ENCODE measurements at places on chromosomes 7 and 10. TPM values are rescaled to one million over a fixed set of nuclear protein-coding genes. Genes with fewer than 3 reads are reported as not detected.

- no peaks in the 10 kb centered on the region for H3K36me3 ChIP-seq
- H3K4me3 ChIP-seq = no peak overlapping the region
- DNase-seq = no peak
- H3K27me3 ChIP-seq = no peaks in the 10 kb centered on the region
- no peak overlapping the region for H3K27ac ChIP-seq
- H3K4me1 ChIP-seq = peaks cover 2% of the 10 kb centered on the region
Measured at GRCh38 chr10:11678074-11678793, 63.9 kb upstream of the ECHDC3 start.

DNA sequence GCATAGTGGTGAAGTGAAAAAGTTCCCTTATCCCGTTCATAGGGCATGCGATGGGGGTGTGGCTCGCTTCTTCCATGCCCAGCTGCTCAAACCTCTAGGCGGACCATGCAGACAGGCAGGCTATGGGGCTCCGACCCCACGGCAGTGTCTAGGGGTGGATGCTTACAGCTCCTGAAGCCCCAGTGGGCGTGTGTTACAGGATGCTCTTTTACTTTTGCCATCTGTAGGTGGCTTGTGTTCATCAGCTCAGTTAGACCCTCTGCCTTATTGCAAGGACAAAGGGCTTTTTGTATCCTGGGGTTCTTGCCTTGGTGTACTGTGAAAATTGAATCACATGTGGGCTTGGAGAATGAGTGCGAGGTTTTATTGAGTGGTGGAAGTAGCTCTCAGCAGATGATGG is at the start of gene MYL10:
TSS of gene MYL10 (minus strand) at position 126 of the 400 bp plus-strand sequence. CDS start 178 bp downstream, outside the sequence.
- no peak within 1 kb of the TSS for H3K27ac ChIP-seq
- H3K4me3 ChIP-seq = no peak within 1 kb of the TSS
- H3K4me1 ChIP-seq = no peaks in the 10 kb centered on the region
- no peaks in the 10 kb centered on the region for H3K36me3 ChIP-seq
- H3K27me3 ChIP-seq = no peaks in the 10 kb centered on the region
- no peak for DNase-seq

- H3K4me3 ChIP-seq = no peak overlapping the region
- DNase-seq = no peak
- no peaks in the 10 kb centered on the region for H3K27me3 ChIP-seq
- H3K36me3 ChIP-seq = no peaks in the 10 kb centered on the region
- H3K27ac ChIP-seq = no peak overlapping the region
Measured at GRCh38 chr10:128103229-128103714, 23.0 kb downstream of the MKI67 start.

DNA sequence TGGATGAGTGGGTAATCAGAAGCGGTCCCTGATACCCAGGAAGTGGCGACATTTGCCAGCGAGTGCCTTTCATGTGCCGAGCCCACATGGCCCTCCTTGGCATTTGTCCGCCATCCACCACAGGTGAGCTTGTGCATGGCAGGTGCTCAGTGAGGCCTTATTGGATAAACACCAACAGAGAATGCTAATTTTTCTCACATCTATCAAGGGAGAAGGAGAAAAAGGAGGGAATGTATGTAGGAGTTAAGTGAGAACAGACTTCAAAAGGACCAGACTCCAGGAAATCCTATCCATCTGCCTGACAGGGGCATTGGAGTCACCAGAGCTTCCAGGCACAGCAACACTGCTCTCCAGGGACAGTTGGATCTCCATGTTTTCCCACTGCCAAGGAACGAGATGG is 143.5 kb upstream of the ZMIZ1 start:
- H3K36me3 ChIP-seq = no peaks in the 10 kb centered on the region
- H3K4me1 ChIP-seq = no peaks in the 10 kb centered on the region
- no peak overlapping the region for H3K27ac ChIP-seq
- no peak overlapping the region for H3K4me3 ChIP-seq
- no peak for DNase-seq
- no peaks in the 10 kb centered on the region for H3K27me3 ChIP-seq

GRCh38 chr7:13834328-13834761 is 155.1 kb downstream of the ETV1 start:
- no peak for DNase-seq
- no peaks in the 10 kb centered on the region for H3K36me3 ChIP-seq
- H3K27ac ChIP-seq = no peak overlapping the region
- H3K4me1 ChIP-seq = no peaks in the 10 kb centered on the region
- no peaks in the 10 kb centered on the region for H3K27me3 ChIP-seq

DNA sequence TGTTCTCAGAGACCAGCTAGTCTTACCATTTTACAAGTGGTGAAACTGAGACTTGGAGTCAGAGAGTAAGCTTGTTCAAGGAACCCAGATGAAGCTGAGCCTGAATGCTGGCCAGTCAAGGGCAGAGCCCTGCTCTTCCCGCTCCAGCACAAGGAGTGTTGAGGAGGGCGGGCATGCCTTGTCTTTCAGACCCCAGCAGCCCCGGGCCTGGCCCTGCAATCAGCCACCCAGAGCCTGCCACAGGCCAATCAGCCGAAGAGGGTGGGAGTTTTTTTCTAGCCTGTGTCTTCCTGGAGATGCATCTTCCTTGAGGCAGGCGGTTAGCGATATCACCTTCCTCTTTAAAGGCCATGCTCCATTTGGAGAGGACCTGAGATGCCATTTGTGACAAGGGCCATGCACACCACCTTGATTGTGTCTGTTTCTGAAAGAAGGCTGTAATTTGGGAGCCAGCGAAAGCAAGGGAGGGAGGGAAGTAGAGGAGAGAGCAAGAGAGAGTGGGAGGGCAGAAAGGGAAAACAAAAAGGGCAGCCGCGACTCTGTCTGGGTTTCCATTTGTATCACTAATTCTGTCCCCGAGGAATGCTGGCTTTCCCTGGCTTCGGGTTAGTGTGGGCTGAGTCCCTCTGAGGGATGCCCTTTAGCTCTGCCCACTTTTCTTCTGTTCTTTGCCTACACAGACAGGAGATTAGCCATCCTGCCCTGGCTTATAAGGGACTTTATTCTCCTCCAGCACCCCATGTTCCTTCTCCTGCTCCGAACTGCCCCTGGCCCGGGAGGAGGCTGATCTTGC is 8.0 kb downstream of the CDH23 start:
- no peaks in the 10 kb centered on the region for H3K27me3 ChIP-seq
- H3K4me1 ChIP-seq = no peaks in the 10 kb centered on the region
- H3K27ac ChIP-seq = no peak overlapping the region
- no peaks in the 10 kb centered on the region for H3K36me3 ChIP-seq
- no peak for DNase-seq
- no peak overlapping the region for H3K4me3 ChIP-seq

DNA sequence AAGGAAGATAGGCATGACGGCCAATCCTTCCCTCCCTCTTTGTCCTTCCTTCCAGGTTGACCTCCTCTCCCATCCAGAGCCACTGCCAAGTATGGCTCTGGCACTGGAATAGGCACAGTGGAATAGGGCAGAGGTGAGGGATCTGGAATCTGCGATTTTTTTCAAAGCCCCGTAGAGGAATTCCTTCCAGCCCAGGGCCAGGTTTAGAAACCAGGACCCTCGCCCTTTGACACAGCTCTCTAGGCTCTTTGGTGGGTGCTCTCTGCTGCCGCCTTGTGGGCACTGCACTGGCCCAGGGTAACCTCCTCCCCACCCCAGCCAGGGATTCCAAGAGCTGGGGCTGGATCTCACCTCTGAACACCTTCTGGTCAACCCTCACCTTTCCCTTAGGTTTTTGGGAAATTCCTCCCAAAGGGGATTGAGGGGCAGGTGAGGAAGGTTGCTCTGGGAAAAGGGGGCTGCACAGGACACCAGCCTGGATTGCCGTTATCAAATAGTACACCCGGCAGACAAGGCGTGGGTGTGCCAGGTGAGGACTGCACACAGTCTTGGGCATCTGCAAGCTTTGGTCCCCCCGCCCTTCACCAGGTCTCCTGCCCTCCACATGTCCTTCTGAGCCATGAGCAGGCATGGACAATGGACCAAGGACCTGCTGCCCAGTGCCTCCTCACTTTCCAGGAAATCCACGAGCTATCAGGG is 22.8 kb downstream of the C10orf105 start:
- no peak overlapping the region for H3K4me3 ChIP-seq
- no peaks in the 10 kb centered on the region for H3K4me1 ChIP-seq
- no peak overlapping the region for H3K27ac ChIP-seq
- no peaks in the 10 kb centered on the region for H3K27me3 ChIP-seq
- no peaks in the 10 kb centered on the region for H3K36me3 ChIP-seq

- H3K27me3 ChIP-seq = no peaks in the 10 kb centered on the region
- no peak for DNase-seq
- H3K36me3 ChIP-seq = no peaks in the 10 kb centered on the region
- H3K4me3 ChIP-seq = no peak overlapping the region
- H3K27ac ChIP-seq = no peak overlapping the region
Measured at GRCh38 chr10:133262696-133263095, 14.0 kb downstream of the ADAM8 start.

GRCh38 chr10:30068492-30069223 is 9.3 kb upstream of the JCAD start:
- H3K27ac ChIP-seq = no peak overlapping the region
- H3K36me3 ChIP-seq = no peaks in the 10 kb centered on the region
- no peak for DNase-seq
- no peaks in the 10 kb centered on the region for H3K27me3 ChIP-seq
- H3K4me3 ChIP-seq = no peak overlapping the region

- H3K4me3 ChIP-seq = peak overlapping the region; percentile 18
- peaks cover 4% of the 10 kb centered on the region for H3K4me1 ChIP-seq
- H3K27me3 ChIP-seq = no peaks in the 10 kb centered on the region
- peak; percentile 85 for DNase-seq
- no peak overlapping the region for H3K27ac ChIP-seq
Measured at GRCh38 chr10:103772096-103772845, 83.1 kb downstream of the SH3PXD2A start.

GRCh38 chr7:4789194-4790077 is 14.0 kb downstream of the AP5Z1 start:
- no peaks in the 10 kb centered on the region for H3K36me3 ChIP-seq
- H3K27ac ChIP-seq = no peak overlapping the region
- H3K4me3 ChIP-seq = no peak overlapping the region
- peak; percentile 24 for DNase-seq

- no peaks in the 10 kb centered on the region for H3K27me3 ChIP-seq
- H3K4me3 ChIP-seq = no peak overlapping the region
- H3K36me3 ChIP-seq = no peaks in the 10 kb centered on the region
- DNase-seq = no peak
Measured at GRCh38 chr7:127812540-127812939, 160.5 kb downstream of the SND1 start.

GRCh38 chr10:71659737-71660136 is 59.8 kb downstream of the C10orf105 start:
- H3K27me3 ChIP-seq = no peaks in the 10 kb centered on the region
- H3K4me1 ChIP-seq = no peaks in the 10 kb centered on the region
- no peak for DNase-seq
- no peaks in the 10 kb centered on the region for H3K36me3 ChIP-seq
- no peak overlapping the region for H3K4me3 ChIP-seq
- no peak overlapping the region for H3K27ac ChIP-seq

GRCh38 chr10:70575874-70576802 is 26.4 kb downstream of the PRF1 start:
- DNase-seq = no peak
- H3K36me3 ChIP-seq = no peaks in the 10 kb centered on the region
- H3K27me3 ChIP-seq = no peaks in the 10 kb centered on the region
- H3K4me3 ChIP-seq = no peak overlapping the region

DNA sequence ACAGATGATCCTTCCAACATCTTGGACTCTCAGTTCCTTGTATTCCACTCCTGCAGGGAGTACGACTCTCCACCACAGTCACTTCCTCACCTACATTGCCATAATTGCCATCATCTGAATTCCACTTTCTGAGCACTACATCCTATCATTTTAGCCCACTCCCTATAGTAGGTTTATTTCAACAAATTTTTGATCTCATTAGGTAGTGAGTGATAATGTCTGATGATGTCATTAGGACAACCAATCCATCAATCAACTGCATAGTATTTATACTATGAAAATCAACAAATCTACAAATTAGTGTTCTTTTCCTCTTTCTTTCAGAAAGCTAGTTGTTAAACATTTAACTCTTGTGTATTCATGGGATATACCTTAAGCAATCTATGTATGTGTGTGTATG is 13.7 kb upstream of the TRA2A start:
- H3K27ac ChIP-seq = no peak overlapping the region
- DNase-seq = no peak
- H3K27me3 ChIP-seq = no peaks in the 10 kb centered on the region
- no peaks in the 10 kb centered on the region for H3K36me3 ChIP-seq

- no peaks in the 10 kb centered on the region for H3K27me3 ChIP-seq
- H3K27ac ChIP-seq = no peak overlapping the region
- DNase-seq = no peak
- H3K4me3 ChIP-seq = no peak overlapping the region
Measured at GRCh38 chr7:92644406-92645113, 54.4 kb upstream of the FAM133B start.

GRCh38 chr7:148669927-148670326 is 28.8 kb upstream of the CUL1 start:
- no peaks in the 10 kb centered on the region for H3K27me3 ChIP-seq
- DNase-seq = no peak
- H3K4me1 ChIP-seq = no peaks in the 10 kb centered on the region

DNA sequence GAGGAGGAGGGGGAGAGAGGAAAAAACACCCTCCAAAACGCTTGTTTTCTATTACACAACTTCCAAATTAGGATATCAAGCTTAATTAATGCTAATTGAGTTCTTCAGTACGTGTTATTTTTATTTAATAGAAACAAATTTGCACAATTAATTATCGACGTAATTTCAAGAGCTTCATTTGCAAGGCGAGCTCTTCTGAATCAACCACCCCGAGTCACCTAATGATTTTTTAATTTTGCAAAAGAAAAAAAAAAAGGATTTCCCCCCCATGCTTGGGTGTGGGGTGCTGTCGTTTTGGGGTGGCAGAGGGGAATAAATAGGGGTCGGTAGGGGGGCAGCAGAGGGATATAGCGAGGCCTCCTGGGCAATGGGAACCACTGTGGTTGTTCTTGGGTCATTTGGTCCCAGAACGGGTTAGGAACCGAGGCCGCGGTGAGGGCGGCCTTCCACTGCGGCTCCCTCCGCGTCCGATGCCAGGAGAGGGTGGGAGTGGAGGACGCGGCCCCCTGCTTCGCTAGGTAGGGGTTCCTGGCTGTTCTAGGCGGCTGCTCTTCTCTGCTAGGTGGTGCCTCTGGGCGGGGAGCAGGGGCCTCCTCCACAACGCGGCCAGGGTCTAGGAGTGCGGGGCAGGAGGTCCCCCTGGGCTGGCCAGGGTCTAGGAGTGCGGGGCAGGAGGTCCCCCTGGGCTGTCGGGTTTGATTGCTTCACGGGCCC is 7.3 kb downstream of the UNCX start:
- H3K27ac ChIP-seq = no peak overlapping the region
- H3K4me3 ChIP-seq = no peak overlapping the region
- H3K4me1 ChIP-seq = peaks cover 2% of the 10 kb centered on the region
- no peaks in the 10 kb centered on the region for H3K36me3 ChIP-seq
- peaks cover 20% of the 10 kb centered on the region for H3K27me3 ChIP-seq

ADAM12 gene
- polyA plus RNA-seq = 6.4 TPM

PILRA gene
- polyA plus RNA-seq = 4.8 TPM

GIMAP7 gene
- 30.3 TPM for polyA plus RNA-seq

SPDYE6 gene
- not detected for polyA plus RNA-seq

RPEL1 gene
- polyA plus RNA-seq = not detected

EPC1 gene
- 31.8 TPM for polyA plus RNA-seq

GPR85 gene
- 0.98 TPM for polyA plus RNA-seq

ASIC3 gene
- polyA plus RNA-seq = 2.9 TPM

FOXP2 gene
- polyA plus RNA-seq = 5.0 TPM

GTF2IRD1 gene
- polyA plus RNA-seq = 17.1 TPM
